Astrocyte of the spinal cord (primary cell): ENCODE measurements at places on chromosomes 2 and 18.

GRCh38 chr2:66569321-66569851 lies 134.5 kb downstream of the MEIS1 start:
- DNase-seq, result peak; percentile 69

DNA sequence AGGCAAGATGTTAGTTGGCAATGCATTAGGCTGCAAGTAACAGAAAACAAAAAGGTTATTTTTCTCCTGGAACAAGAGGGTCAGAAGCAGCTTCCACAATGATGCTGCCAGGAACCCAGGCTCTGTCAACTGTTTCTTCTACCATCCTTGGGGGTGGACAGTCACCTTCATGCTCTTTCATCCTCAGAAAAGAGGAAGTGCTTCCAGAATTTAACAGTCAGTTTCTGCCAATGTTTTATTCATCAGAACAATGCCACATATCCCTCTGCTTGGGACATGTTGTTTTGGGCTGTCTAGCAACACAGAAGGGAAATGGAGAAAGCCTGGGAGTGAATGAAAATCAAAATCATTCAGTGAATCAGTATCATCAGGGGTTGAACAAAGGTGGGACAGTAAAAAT lies 7.1 kb downstream of the TMEM182 start:
- DNase-seq, result no peak

DNA sequence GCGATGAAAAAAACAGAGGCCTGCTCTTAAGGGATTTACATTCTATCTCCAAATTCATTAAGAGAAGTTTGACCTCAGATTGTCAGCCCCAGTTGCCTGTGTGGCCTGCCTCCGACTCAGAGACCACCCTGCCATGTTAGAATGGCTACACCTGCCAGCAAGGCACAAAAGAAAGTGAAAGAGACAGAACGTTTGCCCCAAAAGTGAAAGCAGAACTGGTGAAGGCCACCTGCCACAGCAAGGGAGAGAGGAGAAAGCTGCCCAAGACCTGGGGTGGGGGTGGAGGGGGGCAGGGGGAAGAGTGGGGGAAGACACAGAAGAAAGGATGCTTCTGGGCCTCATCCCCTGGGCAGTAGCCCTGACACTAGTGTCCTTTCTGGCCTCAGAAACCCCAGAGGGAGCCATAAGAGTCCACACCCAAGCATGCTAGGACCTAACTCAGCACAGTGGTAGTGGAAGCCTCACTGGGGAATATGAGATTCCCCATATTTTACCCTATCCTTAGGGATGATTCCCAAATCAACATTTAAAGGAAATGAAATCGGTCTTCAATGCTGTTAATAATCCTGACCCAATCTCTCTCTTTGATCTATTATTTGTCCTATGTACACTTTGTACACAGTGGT lies 389.7 kb downstream of the TXNL1 start:
- no peak for DNase-seq

- DNase-seq, result peak; percentile 47
Measured at GRCh38 chr2:96408616-96409015, 73.0 kb downstream of the NCAPH start.

DNA sequence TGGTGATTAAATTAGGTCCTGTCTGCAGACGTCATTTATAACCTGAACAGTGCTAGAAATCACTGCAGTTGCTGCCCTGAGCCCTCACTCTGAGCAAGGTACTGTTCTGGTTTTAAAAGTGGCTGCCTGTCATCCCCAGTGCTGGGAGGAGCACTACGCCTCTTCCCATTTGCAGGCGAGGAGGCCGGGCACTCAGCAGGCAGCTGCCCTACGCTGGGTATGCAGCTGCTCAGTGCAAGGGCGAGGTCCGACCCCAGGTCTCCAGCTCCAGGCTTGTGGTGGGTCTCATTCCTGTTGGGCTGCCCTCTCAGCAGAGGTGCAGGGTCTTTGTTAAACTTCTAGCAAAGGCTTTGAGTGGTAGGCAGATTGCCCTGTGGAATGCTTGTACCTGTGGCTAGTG lies 15.7 kb downstream of the CNDP2 start:
- no peak for DNase-seq

DNA sequence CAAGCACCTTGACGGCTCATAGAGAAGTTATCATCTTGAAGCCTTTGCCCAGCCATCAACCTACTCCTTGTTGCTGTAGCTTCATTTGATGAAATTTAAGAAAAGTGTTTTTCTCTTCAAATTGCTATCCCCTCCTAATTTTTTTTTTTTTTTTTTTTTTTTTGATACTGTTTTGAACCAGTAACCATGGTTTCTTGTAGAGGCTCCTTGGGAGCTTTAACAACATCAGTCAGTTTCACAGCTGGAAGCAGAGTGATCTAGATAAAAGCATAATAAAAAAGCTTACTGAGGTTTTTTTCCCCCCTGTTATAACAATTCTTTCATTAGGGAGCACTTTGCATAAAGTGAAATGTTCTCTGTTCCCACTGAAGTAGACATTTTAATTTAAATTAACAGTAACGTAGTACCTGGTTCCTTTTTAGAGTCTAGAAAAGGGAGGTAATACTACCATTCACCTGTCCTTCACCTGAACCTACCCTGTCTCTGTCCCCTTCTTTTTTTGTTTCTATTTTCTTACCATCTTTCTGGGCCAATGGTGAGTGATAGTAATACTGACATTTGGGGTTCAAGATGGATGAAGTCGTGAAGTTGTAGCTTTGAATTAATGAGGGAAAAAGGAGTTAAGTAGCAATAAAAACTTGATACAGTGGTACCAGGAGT lies 101.5 kb downstream of the NCOA1 start:
- DNase-seq, result no peak

DNA sequence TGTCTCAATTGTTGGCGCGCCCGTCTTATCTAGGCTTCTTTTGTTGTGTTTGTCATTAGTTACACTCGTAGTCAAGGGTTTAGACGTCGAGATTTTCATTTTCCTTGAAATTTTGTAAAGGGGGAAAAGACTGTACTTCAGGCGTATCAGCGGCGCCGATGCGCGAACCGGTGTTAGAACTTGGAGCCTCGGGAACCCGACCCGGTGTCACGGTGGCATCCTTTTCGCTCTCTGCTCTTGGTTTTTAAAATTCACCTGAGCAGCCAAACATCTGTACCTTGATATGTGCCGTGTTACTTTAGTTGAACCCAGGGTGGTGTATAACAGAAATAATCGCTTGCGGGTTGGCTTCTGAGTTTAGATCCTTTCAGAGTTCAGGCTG lies 643 bp downstream of the RMC1 start:
- DNase-seq, result no peak

DNA sequence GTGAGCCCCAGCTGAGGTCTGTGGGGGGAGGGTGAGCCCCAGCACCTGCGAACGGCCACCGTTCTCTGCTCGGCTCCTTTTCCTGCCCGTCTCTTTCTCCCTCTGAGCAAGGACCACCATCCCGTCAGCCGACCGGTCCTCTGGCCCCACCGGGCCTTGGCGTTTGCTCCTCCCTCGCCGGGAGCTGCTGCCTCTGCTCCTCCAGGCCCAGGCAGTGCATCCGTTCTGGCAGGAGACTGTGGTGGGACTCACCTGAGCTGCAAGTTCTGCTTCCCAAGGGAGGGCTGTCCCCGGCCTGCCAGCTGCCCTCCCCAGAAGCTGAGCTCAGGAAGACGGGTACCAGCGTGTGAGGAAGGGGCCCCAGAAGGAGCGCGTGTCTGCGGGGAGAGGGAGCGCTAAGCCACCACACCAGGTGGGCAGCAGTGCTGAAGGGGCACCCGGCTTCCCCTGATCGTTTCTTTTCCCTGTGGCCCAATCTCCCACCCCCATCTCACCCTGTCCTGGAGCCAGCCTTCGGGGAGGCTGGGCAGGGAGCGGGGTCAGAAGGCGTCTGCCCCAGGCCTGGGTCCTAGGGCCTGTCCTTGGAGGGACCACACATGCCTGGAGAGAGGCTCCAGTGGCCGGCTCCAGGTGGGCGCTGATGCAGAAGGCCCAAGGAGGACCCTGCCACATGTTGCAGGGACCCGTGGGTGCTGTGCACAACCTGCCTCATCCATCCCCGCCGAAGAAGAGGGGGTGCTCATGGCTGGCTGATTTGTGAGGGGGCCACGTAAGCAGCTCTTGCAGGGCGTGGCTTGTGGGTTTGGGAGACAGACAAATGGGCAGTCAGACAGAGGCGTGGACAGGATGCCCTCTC lies 2.5 kb upstream of the RTP5 start:
- no peak for DNase-seq

- DNase-seq, result no peak
Measured at GRCh38 chr2:151394509-151394908, 15.2 kb upstream of the RIF1 start.

- DNase-seq, result peak; percentile 57
Measured at GRCh38 chr2:183063083-183063482, 15.5 kb upstream of the DUSP19 start.

DNA sequence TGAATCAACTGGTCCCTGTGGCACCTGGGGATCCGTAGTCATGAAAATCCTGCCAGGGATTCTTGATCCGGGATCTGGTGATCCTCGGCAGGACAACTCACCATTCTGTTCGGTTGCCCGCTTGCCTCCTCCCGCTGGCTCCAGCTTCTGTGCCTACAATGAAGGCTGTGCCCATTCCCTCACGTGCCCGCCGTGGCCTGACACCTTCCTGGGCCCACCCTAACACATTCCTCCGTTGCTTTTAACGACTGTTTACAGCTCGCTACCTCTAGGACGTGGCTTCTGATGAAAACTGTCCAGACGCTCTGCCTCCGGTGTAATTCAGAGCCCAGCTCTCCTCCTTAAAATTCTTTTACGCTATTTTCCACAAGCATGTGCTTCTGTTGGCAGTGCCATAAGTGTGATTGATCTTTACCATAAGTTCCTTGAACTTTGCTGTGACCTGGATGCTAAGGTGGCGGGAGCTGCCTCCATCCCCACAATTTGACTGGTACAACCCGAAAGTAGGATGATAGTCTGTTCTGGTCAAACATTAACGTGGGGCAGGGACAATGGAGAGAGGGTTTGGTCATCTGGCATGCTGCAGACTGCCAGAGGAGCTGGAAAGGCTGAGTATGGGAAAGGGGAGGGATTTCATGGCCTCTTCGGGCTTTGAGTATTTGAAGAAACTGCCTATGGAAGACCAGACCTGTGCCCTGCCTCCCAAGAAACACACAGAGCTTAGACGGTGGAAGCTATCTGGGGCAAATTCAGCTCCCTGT lies 206.8 kb upstream of the TNP1 start:
- no peak for DNase-seq

GRCh38 chr18:48922226-48922800 lies 28.5 kb downstream of the SMAD7 start:
- DNase-seq, result no peak

DNA sequence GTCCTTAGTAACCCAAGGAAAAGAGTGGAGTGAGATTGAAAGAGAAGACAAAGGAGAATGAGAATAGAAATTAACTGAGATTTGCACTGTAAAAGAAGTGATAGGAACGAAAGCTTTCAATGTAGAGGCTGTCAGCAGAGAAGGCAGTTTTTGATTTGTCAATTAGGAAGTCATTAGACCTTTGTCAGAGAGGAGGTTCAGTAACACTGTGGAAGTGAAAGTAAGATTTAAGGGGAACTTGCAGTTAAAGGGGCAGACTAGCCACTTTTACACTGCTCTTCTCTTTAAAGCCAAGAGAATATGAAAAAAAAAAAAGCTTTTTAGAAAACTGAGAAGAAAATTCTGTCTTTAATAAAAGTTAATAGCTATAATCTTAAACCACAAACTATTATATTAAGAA lies 11.5 kb upstream of the KYNU start:
- DNase-seq, result peak; percentile 27

DNA sequence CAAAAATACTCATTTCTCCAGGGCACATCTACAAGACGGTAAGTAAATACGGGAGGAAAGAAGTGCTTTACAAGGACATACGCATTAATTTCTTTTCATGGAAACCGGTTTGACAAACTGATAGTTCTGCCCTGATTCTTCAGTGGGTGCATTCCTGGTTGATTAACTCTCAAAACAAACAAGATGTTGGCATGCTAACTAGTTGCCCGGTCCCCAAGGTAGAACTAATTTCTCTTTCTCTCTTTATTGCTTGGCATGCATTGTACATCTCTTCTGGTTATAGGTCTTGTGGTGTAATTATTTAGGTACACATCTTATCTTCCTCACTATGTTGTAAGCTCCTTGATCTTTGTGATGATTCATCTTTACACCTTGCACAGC lies 46.9 kb upstream of the SPATS2L start:
- DNase-seq, result no peak

DNA sequence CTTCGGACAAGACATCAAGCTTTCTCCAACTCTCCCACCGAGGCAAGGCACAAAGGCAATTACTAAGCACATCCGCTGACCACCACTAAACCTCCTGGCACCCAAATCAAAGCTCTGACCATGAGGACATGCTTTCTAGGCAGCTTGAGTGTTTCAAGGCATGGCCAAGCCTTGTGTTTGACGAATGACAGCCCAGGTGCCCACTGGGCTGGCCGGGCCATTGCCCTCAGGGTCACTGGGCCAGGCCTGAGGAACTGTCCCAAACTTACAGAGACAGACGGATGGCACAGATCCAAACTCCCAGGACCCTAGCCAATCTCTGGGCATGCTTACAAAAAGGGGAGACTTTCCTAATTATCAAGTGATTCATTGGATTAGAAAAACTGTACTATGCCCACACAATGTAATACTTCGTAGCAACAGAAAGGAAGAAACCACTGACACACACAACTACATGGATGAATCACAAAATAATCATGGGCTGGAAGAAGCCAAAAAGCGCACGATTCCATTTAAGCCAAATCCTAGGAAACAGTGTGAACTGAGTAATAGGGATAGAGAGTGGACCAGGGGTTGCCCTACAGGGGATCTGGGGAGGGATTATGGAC lies 20.2 kb downstream of the CRACDL start:
- DNase-seq, result peak; percentile 59

DNA sequence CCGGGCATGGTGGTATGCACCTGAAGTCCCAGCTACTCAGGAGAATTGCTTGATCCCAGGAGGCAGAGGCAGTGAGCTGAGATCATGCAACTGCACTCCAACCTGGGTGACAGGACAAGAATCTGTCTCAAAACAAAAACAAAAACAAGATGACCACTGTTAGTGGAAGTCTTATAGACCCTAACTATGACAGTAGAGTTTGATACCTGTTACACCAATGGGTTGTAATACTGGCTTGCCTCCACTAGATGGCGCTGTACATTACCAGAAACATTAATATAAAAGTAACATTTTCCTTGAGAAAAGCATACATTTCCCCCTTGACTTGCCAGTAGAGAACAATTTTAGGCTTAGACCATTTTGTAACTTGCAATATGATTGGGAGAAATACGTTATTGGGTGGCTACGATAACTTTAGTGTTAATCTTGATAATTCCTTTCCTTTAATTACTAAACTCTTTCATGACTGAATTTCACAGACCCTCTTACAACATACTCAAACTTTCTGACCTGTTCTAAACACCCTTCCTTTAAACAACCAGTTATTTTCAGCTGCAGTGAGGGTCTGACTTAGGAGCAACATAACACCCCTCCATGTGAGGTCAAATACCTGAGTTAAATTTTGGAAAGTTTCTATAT lies 19.5 kb downstream of the SLC25A52 start:
- peak; percentile 43 for DNase-seq

DNA sequence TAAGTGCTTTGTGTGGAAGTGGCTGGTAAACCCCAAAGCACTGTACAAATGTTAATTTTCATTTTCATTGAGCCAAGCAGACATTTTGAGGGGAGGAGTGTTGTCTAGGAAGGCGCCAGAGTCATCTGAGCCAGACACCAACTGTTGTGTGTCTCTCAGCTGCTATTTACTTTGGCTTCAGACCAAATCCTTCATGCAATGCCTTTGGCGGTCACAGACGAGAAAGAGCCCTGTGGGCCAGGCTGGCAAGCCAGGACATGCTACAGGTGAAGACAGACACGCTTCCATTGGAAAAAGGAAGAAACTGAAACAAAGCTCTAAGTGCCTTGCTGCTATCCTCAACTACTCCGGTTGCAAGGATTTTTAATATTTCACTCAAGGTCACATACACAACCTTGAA lies 115.4 kb upstream of the CDC42EP3 start:
- DNase-seq, result no peak

GRCh38 chr2:11080253-11081115 lies 74.8 kb upstream of the SLC66A3 start:
- DNase-seq, result no peak
